Amniotic epithelial cell (primary cell): ENCODE measurements at places on chromosomes 7 and 10.

DNA sequence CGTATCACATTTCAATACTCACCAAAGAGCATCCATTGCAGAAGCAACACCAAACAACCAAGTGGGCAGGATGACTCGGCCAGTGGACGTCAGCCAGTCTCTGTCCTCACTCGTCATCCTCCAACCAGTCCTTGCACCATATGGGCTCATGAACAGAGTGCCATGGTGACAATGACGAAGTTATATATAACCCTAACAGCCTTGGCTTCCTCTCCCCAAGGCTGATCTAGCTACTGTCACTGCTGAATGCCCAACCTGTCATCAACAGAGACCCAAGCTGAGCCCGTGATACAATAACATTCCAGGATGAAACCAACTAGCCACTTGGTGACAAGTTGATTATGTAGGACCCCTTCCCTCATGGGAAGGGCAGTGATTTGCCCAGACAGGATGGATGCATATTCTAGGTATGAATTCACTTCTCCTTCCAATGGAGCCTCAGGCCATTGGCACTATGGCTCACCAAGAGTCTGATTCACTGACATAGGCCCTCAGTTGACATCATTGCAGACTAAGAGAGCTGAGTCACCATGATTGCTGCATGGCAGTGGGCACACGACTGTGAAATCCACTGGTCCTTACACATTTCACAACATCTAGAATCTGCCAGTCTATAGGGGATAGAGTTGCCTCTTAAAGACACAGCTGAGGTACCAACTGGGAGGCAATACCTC lies 26.3 kb upstream of the PPIF start:
- peak; percentile 92 for DNase-seq

DNA sequence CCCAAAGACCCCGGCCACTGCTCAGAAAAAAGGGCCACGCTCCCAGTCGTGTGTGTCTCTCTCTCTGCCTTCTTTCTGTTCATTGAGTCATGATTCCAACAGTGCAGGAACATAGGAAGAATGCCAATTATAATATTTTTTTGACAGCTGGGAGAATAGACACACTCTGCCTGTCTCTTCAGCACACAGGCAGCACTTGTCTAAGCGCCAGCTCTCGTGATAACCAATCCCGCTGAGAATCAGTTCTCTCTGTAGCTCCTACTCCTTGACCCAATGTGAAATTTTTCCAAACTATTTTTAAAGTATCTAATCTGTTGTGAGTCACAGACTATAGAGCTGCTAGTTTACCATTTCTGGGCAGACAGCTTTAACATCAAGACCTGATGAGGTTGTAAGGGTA lies 145.7 kb upstream of the RHEB start:
- peak; percentile 93 for DNase-seq

GRCh38 chr10:85060944-85061343 lies 732.6 kb downstream of the CCSER2 start:
- no peak for DNase-seq

GRCh38 chr10:44284198-44285084 lies 100.5 kb downstream of the CXCL12 start:
- DNase-seq = no peak

- DNase-seq = no peak
Observed at GRCh38 chr7:87322912-87323311, 22.6 kb upstream of the CROT start.

DNA sequence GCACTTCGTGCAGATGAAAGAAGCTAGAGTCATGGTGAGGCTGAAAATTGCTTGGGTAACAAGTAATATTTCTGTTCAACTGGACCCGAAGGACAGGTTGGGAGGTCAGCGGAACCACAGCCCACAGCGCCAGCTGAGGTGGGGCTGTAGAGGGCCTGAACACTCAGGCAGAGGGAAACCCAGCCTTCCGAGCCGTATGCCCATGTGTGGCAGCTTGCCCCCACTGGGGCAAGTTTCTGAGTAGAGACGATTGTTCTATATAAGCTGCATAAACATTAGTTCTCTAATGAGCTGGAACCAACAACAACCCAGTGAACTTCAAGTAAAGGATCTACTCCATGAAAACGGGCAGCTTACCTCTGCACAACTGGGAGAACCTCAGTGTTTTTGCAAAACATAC lies 58.4 kb upstream of the TNS3 start:
- no peak for DNase-seq

DNA sequence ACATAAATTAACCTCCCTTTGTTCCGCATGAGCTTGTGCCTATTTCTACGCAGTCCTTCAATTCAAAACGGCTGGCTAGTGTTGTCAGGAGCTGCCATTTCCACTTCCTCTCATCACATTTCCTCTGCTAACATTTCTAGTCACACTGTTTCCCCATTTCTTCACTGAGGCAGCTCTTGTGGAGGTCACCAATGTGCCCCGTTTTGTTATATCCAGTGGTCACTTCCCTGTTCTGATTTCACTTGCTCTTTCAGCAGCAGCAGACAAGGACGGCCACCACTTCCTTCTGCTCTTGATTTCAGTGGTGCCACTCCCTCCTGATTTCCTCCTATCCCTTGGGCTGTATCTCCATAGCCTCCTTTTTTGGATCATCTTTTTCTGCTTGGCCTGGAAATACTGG lies 64.8 kb upstream of the SEC61G start:
- no peak for DNase-seq

GRCh38 chr10:33179067-33179466 lies 155.4 kb downstream of the NRP1 start:
- no peak for DNase-seq

DNA sequence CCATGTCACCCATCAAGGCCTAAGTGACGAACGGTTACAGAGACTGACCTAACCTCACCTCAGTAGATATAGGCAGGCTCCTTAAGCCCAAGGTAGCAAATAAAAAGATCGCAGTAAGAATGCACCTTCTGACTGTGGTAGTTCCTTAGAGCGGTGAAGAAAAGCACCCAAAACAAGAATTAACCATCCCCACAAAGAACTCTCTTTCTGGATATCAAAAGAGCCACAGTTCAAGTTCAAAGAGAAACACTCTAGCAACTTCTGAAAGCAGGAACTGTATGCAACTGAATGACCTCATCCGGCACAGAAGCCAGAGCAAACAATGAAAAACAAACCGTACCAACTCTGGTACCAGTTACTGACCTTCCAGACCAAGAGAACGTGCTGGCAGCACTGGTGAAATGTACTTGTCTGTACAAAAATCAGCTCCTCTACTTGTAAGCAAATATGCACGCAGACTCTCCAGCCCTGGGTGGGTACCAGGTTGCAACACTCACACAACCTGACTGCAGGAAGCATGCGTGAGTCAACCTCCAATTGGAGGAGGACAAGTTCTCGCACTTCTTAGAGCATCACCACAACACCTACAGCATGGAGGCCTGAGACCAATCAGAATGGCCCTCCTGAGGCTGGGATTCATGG lies 202.7 kb downstream of the FAM107B start:
- DNase-seq = peak; percentile 98

GRCh38 chr7:99331002-99331401 lies 5.3 kb downstream of the ARPC1A start:
- no peak for DNase-seq

GRCh38 chr7:158364451-158364850 lies 223.2 kb downstream of the PTPRN2 start:
- no peak for DNase-seq

DNA sequence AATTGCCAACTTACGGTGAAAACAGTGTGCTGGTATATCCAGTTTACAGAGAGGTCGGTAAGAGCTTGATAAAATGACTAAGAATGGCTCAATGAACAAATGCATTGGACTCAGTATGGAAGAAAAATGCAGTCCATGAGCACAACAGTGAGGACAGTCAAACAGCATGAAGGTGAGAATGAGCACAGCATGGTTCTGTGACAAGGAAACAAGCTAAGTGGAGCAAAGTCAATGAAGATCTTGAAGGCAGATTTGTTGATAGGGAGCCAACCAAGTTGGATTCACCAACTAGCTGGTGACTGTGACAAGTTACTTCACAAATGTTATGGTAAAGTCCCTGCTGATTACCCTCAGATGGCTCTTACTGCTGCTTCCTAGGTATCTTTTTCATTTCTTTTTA lies 75.9 kb downstream of the SHOC2 start:
- no peak for DNase-seq

DNA sequence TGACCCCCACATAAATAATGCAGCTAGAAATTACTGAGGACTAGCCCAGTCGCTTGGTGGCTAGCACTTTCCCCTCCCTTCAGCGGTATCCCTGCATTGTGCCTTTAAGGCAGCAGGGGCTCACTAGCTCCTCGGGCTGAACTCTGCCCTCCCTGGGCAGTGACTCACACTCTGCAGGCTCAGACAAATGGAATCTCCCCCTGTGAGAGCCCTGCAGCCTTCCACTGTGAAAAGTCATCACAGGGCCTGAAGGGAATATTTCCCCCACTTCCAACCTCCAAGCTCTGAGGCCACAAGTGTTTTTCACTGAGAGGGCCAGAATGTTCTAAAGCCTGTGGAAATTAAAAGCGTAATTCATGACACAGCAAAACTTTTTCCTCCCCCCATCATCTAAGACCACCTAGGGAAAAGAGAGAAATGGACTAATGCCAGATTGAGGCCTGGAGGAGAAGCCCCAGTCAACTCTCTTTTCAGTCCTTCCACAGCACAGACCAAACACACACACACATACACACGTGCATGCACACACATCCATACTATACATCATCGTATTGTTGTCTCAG lies 93.6 kb upstream of the COL1A2 start:
- DNase-seq = peak; percentile 99

DNA sequence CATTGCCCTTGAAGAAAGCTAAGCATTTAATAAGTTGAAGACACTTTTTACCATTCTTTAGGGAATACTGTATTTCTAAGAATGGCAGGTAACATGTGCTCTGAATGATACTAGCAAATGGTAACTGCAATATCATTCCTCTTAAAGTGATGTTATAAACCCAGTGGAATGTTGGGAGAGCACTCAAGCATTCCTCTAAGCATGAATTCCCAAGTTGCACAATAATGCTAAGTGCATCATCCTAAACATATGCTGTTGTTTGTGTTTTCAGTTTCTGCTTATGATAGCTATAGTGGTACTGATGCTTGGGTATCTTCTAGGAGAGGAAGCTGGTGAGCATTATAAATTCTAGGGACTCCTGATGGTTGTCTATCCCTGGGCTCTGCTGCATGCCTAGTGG lies 673.9 kb downstream of the PHTF2 start:
- DNase-seq = peak; percentile 82

- DNase-seq = peak; percentile 11
Observed at GRCh38 chr10:6020826-6021225, 41.3 kb downstream of the IL2RA start.

DNA sequence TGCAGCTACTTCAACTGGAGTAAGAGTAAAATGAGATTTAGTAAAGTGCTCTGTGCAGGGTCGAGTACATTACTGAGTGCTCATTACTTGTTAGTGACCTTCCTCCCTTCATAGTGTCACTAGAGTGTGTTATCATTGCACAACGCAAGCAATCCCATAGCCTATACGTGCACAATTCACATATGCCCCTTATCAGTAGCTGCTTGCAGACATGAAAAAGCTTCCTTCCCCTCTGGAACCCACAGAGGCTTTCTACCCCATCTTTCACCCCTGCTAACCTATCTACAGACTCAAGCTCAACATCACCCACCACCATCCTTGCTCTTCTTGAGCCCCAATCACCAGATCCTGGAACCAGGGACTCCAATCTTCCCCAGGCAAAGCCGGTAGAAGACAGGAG lies 59.3 kb downstream of the C7orf25 start:
- no peak for DNase-seq

DNA sequence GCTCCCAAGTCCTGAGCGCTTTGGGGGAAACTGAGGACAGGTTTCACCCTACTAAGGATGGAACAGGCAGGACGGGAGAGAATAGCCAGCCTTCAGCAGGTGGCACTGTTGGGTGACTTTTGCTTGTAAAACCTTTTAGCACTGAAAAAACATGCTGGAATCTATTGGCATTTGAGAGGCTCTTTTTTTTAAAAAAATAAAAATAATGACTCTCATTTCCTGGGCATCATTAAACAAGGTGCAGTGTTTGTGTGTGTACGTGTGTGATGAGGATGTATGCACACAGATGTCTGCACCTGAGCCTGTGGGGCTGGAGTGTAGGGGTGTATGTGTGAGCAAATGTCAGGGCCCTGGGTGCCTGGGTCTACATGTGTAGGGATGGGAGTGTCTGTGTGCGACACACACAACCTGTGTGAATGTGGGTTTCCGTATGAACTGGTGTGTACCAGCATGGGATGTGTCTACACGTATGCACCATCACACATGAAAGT lies 177.9 kb downstream of the RPS24 start:
- peak; percentile 59 for DNase-seq

DNA sequence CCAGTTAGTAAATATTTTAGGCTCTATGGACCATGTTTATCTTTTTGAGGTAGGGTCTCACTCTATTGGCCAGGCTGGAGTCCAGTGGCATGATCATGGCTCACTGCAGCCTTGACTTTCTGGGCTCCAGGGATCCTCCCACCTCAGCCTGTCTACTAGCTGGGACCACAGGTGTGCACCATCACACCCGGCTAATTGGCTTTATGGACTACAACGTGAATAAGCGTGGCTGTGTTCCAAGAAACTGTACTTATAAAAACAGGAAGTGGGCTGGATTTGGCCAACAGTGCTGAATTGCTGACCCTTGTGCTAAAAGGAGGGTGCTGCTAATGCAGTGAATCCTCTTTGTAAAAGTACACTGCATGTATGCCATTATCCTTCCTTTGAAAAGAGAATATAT lies 111.7 kb upstream of the CDK13 start:
- DNase-seq = peak; percentile 30

DNA sequence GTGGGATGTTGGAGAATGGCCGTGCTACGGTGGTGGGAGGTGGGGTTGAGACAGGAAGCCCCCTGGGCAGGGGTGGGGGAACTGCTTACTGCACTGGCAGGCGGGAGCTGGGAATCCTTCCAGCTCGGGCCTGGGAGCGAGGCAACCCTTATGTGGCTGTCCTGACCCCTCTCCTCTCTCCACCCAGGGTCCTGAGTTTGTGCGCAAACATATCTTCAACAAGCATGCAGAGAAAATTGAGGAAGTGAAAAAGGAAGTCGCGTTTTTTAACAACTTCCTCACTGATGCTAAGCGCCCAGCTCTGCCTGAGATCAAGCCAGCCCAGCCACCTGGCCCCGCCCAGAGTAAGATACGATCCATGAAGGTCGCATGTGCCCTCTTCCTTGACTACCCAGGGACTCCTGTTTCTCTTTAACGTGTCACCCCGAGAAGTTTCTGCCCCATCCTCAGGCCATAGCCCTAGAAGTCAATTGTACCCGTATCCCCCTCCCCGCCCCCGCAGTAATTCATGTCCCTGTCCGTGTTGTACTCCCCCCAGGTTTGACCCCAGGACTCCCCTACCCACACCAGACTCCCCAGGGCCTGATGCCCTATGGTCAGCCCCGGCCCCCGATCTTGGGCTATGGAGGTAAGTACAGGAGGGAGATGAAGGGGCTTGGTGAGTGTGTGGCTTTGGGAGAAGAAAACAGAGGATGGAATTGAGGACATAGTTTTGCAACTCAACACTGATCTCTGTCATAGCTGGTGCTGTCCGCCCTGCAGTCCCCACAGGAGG lies 1.8 kb downstream of the UFSP1 start:
- DNase-seq = no peak

- no peak for DNase-seq
Observed at GRCh38 chr7:67006965-67007364, 10.3 kb downstream of the TYW1 start.
